ENCODE measurements at places on chromosomes 2 and 18.

- DNase-seq = peak; percentile 24
Measured at GRCh38 chr2:145687442-145688134, 1167.7 kb upstream of the ZEB2 start.

GRCh38 chr18:43113220-43113895, 2.1 kb downstream of the RIT2 start:
- no peak for DNase-seq

- no peak for DNase-seq
Measured at GRCh38 chr2:141035846-141036420, 1094.9 kb downstream of the LRP1B start.

DNA sequence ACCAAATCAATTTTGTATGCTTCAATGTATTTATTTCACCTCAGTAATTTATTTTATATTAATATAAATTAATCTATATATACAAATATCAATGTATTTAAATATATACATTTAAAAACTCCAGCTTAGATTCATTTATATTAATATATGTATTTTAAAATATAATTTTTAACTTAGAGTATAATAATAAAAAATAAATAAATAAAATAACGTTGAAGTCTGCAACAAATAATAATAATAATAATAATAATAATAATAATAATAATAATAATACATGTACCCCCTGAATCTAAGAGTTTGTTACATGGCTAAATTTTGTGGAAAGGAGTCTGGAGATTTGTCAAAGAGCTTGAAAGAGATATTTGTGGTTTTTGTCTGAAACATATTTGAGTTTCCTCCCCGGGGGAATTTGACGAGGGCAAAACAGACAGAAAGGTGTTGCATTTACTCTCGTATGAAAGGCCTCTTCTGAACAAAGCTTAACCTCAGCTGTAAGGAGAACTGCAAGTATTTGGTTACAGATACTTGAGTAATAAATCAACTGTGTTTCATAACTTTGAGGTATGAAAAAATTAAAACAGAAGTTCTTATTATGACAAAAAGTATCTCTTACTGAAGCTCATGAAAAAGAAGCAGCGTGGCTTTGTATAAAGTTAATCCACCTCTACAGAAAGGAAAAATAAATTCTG, 93.4 kb downstream of the CDH19 start:
- DNase-seq = peak; percentile 61

GRCh38 chr2:226873826-226874225, 38.0 kb downstream of the RHBDD1 start:
- no peak for DNase-seq

GRCh38 chr2:178484245-178485041, 4.2 kb downstream of the PLEKHA3 start:
- peak; percentile 37 for DNase-seq

- DNase-seq = no peak
Measured at GRCh38 chr2:33458248-33458819, 18.1 kb upstream of the RASGRP3 start.

DNA sequence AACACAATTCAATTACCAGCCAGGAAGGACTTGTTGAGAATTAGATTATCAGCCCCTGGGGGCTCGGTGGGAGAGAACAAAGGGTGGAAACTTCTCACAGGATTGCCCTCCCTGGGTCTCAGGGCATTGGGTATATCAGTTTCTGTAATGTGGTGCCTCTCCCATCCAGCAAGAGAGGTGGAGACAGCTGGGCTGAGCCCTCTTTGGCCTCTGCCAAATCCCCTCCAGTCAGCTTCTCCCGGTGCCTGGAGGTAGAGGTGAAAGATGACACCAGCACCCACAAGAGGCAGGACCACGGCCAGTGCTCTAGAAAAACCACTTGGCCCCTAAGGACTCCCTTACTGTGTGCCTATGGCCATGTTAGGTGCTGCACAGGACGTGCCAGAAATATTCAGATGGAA, 179.7 kb downstream of the HAUS1 start:
- no peak for DNase-seq

- peak; percentile 97 for DNase-seq
Measured at GRCh38 chr2:9895669-9896590, 52.7 kb downstream of the TAF1B start.

- no peak for DNase-seq
Measured at GRCh38 chr2:25756536-25756935, 83.2 kb upstream of the DTNB start.

- DNase-seq = no peak
Measured at GRCh38 chr2:72270556-72271275, 123.1 kb upstream of the CYP26B1 start.

GRCh38 chr2:190626641-190627210, 22.2 kb upstream of the NAB1 start:
- DNase-seq = no peak

- DNase-seq = no peak
Measured at GRCh38 chr2:145769011-145769716, 1249.2 kb upstream of the ZEB2 start.

All from epithelial cell of esophagus (primary cell).